ENCODE measurements at places on chromosomes 7 and 10. TPM values are rescaled to one million over a fixed set of nuclear protein-coding genes. Genes with fewer than 3 reads are reported as not detected.

- DNase-seq = no peak
Measured at GRCh38 chr7:81470724-81471379, 299.0 kb downstream of the HGF start.

DNA sequence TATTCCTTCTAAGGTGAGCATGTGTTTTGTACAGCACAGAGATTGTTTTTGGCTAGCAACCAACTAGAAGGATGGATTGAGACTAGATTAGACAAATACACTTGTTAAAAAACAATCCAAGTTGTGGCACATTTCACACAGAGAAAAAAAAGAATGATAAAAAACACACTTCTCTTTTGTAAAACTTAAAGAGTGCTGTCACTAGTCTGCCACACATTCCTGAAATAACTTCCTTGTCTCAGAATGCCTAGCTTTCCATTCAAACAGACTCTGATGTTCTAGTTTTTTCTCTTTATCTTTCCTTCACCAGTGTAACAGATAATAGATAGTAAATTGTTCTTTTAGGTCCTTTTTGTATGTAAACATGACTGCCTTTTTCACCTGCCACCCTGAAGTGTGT, 11.4 kb downstream of the DLD start:
- no peak for DNase-seq

DNA sequence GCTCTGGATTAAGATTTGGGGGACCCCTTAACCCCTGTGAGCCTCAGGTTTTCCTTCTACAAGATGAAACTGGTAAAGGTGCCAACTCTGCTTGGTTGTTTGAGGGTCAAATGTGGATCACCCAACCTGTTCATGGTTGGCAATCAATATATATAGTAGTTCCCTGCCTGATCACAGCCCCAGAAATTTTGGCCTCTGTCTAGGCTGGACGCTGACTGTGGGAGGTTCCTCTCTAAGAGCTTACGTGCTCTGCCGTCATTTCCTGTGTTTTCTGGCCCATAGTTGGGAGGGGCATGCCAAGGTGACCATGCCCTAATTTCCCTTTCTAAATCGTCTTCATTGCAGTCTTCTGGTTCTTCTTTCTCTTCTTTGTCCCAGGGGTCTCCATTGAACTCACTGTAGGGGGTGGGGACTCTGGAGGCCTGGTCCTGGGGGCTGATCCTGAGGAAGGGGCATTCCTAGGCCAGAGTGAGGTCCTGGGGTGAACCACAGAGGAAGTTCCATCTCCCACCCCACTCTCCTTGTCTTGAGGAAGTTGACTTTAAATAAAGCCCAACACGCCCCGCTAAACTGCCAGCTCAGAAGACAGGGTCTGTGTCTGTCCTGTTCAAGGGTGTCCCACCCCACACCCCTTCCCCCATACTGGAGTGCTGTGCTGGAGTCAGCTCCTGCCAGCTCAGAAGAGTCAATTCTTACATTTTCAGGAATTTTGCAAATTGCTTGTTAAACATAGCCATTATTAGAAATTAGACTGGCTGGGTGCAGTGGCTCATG, 98.9 kb upstream of the SDK1 start:
- DNase-seq = no peak

DNA sequence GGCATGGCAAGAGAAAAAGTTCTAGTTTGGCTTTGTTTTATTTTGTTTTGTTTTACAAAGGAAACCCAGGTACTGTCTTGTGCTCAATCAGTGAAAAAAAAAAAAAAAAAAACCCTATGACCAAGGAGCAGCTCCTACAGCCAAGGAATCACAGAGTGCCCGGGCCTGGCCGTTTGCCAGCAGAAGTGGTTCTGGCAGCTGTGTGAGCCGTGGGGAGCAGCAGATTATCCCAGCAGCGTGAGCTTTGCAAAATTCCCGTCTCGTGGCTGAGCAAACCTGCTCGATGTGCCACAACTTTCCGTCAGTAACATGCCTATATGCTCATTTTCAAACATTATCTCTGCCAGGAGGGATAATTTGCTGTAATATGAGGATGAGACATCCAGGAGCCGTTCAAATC, 293.7 kb downstream of the POU6F2 start:
- no peak for DNase-seq

DNA sequence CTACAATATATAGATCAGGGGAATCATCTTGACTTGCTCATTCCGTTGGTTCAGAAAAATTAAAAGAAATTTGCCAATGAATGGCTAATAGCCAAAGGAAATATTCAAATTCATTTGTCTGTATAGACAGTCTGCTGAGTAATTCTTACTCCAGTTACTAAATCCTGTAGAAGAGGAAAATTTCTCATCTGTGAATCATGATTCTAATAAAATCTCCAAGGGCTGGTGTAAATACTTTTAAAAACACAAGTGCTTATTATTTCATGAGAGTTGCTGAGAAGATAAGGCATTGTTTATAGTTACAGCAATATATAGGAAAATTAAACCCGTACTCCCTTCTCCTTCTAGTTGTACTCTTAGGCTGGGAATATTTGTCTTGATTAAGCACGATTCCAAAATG, 53.0 kb downstream of the WNT2 start:
- no peak for DNase-seq

ST8SIA6 gene
- 0.42 TPM for total RNA-seq

MYO1G gene
- 47.0 TPM for total RNA-seq
